ENCODE measurements at places on chromosomes 12 and 14. TPM values are rescaled to one million over a fixed set of nuclear protein-coding genes. Genes with fewer than 3 reads are reported as not detected.

GRCh38 chr14:50816395-50817047, 14.4 kb downstream of the NIN start:
- H3K4me3 ChIP-seq, result no peak overlapping the region
- DNase-seq, result no peak

DNA sequence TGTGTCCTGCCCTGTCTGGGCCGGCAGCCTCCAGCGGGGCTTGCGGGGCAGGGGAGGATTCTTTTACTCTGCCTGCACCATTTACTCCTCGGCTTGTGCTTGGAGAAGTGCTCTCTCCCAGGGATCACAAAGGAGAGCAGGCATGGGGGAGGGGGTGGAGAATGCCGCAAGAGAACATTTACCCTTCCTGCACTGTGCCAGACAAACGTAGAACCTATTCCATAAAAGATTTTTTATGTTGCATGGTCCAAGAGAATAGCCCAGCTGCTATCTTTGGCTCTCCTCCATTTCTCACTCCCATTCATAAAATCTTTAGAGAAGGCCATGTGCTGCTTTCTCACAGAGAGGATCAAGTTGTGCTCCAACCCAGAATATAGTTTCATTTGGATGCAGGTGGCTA, 159.4 kb downstream of the SPTSSA start:
- H3K36me3 ChIP-seq, result no peaks in the 10 kb centered on the region
- H3K27ac ChIP-seq, result no peak overlapping the region
- H3K4me3 ChIP-seq, result no peak overlapping the region
- DNase-seq, result no peak
- H3K4me1 ChIP-seq, result no peaks in the 10 kb centered on the region

- DNase-seq, result no peak
- H3K36me3 ChIP-seq, result no peaks in the 10 kb centered on the region
- no peak overlapping the region for H3K27ac ChIP-seq
- no peaks in the 10 kb centered on the region for H3K4me1 ChIP-seq
- H3K4me3 ChIP-seq, result no peak overlapping the region
Observed at GRCh38 chr12:9163392-9163791, 44.8 kb downstream of the PZP start.

The SMIM41 gene
- total RNA-seq, result 0.41 TPM

The AQP6 gene
- total RNA-seq, result 0.49 TPM

- DNase-seq, result no peak
- peak overlapping the region; percentile 58 for H3K4me3 ChIP-seq
- peaks cover 12% of the 10 kb centered on the region for H3K4me1 ChIP-seq
- peak overlapping the region; percentile 75 for H3K27ac ChIP-seq
- H3K27me3 ChIP-seq, result no peaks in the 10 kb centered on the region
Observed at GRCh38 chr14:23009483-23009938, 432 bp downstream of the C14orf93 start.

The PCNX1 gene
- total RNA-seq, result 73.2 TPM

DNA sequence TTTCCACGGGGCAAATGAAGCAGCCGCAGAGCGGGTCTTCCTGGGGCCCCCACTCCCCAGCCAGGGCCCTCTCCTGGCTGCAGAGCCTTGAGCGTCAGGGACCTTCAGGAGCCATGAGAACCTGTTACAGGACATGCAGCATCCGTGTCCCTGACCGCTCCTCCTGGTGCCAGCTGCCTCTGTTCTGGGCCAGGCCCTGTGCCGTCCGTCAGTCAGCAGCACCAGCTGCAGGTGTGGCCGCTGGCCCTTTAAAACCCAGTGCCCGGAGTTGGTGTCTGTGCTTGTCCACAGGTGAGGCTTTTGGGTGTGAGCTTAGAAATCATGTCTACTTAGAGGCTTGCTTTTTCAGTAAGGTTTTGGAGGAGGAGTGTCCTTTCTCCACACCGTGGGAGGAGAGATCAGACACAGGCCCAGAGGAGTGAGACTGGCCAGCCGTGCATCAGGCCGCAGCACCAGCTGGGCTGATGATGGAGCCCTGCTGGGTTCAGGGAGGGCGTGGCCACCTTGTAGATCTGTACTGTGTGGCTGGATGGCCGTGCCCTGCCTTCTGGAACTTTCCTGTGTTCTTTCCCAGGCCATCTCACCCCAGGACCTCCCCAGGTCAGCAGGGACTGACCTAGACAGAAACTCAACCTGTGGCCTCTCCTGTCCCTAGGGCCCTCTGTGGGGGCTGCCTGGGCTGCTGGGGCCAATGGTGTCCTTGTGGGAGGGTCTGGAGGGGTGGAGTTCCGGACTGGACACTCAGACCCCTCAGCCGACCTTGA, 27.1 kb downstream of the AACS start:
- peaks cover 12% of the 10 kb centered on the region for H3K36me3 ChIP-seq
- H3K4me3 ChIP-seq, result no peak overlapping the region
- H3K27ac ChIP-seq, result no peak overlapping the region
- H3K4me1 ChIP-seq, result no peaks in the 10 kb centered on the region
- H3K27me3 ChIP-seq, result no peaks in the 10 kb centered on the region

GRCh38 chr12:32901553-32901952, 5.0 kb upstream of the PKP2 start:
- H3K36me3 ChIP-seq, result no peaks in the 10 kb centered on the region
- H3K4me3 ChIP-seq, result no peak overlapping the region
- H3K27me3 ChIP-seq, result no peaks in the 10 kb centered on the region
- H3K4me1 ChIP-seq, result no peaks in the 10 kb centered on the region

The LRIG3 gene
- 60.5 TPM for total RNA-seq

- H3K36me3 ChIP-seq, result no peaks in the 10 kb centered on the region
- no peak for DNase-seq
- peaks cover 26% of the 10 kb centered on the region for H3K27me3 ChIP-seq
- no peak overlapping the region for H3K27ac ChIP-seq
- H3K4me1 ChIP-seq, result peaks cover 18% of the 10 kb centered on the region
Observed at GRCh38 chr12:114685869-114686268, 1.9 kb upstream of the TBX3 start.

The CCND2 gene
- total RNA-seq, result 178 TPM

DNA sequence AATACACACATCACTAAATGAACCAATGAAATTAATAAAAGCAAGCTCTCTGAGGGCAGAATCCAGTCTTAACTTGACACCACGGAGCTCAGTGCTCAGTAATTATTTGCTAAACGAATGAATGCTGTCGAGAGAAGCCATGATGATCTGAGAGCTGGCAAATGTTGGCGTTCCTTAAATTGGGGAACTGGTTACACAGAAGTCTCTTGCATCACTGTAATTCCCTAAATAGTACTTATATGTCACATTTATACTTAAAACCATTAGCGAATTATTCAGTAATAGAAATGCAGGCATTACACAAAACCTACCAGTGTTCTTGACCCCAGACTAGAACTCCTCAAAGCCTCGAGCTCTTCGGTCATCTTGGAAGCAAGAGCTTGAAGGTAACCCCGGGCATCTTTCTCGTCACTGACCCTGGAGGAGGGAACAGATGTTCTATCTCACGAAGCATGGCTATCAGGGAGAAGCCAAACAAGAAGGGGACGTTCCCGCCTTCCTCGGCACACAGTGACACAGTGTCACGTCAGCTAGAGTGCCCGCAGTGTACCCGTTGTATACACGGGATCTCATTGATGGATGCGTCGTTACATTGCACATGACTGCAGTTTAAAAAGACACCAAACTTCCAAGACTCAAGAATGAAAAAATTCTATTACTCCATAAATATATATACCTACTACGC, 43.6 kb downstream of the AMN start:
- no peaks in the 10 kb centered on the region for H3K27me3 ChIP-seq
- no peak overlapping the region for H3K4me3 ChIP-seq
- peaks cover 72% of the 10 kb centered on the region for H3K36me3 ChIP-seq
